SJCRH30 (cell line): ENCODE measurements at places on chromosomes 6 and 20. TPM values are rescaled to one million over a fixed set of nuclear protein-coding genes. Genes with fewer than 3 reads are reported as not detected.

- peak overlapping the region; percentile 79 for H3K27ac ChIP-seq
- H3K4me3 ChIP-seq: peak overlapping the region; percentile 67
- no peaks in the 10 kb centered on the region for H3K36me3 ChIP-seq
- DNase-seq: no peak
These were observed 654 bp downstream of the TMEM14C start for GRCh38 chr6:10723567-10723881.

- H3K27me3 ChIP-seq: no peaks in the 10 kb centered on the region
- H3K4me1 ChIP-seq: no peaks in the 10 kb centered on the region
- H3K36me3 ChIP-seq: no peaks in the 10 kb centered on the region
- DNase-seq: no peak
These were observed 12.7 kb downstream of the CGA start for GRCh38 chr6:87082160-87082721.

Gene EPHA7
- total RNA-seq: 75.3 and 89.0 TPM in 2 replicates

DNA sequence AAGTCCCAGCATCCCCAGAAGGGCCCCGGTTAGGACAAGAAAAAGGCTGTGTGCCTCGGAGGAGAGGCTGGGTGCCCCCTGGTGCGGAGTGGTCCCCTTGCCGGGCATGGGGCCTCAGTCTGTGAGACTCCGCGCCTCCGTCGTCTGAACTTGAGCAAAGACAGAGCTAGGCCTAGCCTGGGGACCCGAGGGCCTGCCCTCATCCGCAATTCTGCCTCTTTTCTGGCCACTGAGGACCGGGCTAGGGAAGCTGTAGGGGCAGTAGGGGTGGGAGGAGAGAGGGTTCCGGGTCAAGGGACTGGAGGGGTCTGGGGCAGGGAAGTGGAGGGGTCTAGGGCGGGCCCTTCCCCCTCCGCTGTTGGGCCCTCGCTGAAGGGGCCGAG, 550 bp upstream of the HSPA12B start:
- DNase-seq: no peak
- no peaks in the 10 kb centered on the region for H3K36me3 ChIP-seq
- H3K4me3 ChIP-seq: no peak overlapping the region
- H3K27ac ChIP-seq: no peak overlapping the region
- H3K4me1 ChIP-seq: peaks cover 4% of the 10 kb centered on the region; the same call in 1 of the 2 replicates

DNA sequence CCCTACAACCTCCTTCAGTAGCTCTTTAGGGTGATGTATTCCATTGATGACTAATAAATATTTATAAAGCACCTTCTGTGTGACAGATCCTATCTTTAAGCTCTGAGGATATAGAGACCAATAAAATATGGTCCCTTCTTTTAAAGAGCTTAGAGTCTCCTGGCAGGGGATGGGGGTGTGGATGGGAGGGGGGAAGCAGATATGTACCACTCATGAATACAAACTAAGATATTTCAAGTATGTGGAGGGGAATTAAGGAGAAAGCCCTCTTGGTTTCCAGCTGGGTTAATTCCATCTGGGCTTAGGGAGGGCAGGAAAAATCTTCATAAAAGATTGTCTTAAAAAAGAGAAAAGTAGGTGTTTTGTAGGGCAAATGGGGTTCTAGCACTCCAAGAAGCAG, 21.6 kb upstream of the FBXO9 start:
- no peak for DNase-seq
- peaks cover 22% of the 10 kb centered on the region for H3K4me1 ChIP-seq
- no peak overlapping the region for H3K4me3 ChIP-seq
- peak overlapping the region; percentile 71 for H3K27ac ChIP-seq
- no peaks in the 10 kb centered on the region for H3K36me3 ChIP-seq

DNA sequence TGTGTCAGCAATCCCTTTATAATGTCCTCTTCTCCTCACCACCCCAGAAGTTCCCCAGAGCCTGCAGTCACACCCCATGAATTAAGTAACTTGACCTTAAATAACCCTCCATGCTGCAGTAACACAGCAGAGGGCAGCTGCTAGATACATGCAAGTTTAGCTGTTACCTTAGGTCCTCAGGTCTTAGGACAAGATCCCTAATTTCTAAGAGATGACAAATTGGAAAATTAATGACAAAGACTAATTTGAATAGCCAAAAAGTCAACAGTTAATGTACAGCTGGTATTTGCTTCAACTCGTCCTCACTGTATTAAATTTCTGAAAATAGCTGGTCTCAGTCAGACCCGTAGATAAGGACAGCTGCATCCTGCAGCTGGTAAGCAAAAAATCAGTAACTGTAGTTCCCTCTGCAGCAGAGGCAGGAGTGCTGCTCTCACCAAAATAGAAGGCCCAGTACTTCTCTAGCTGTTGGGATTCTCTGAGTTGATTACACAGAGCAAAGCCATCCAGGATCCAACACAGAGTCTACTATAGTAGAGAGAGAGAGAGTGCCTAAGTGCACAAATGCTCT, 62.4 kb downstream of the TNFRSF21 start:
- peaks cover 39% of the 10 kb centered on the region for H3K4me1 ChIP-seq
- peaks cover 2% of the 10 kb centered on the region; the same call in 1 of the 2 replicates for H3K36me3 ChIP-seq
- H3K27me3 ChIP-seq: no peaks in the 10 kb centered on the region
- peak overlapping the region; percentile 22; the same call in 1 of the 2 replicates for H3K4me3 ChIP-seq
- DNase-seq: peak; percentile 88

Gene PLEKHG1
- 13.6 and 13.8 TPM in 2 replicates for total RNA-seq

GRCh38 chr20:58251979-58252591, 23.6 kb upstream of the ANKRD60 start:
- H3K27ac ChIP-seq: no peak overlapping the region
- H3K4me3 ChIP-seq: no peak overlapping the region
- DNase-seq: no peak
- H3K36me3 ChIP-seq: peaks cover 9% of the 10 kb centered on the region; the same call in 1 of the 2 replicates
- H3K4me1 ChIP-seq: no peaks in the 10 kb centered on the region
- H3K27me3 ChIP-seq: no peaks in the 10 kb centered on the region

Gene PRSS35
- not detected in 2 replicates for total RNA-seq

Gene SLC35F1
- total RNA-seq: 0.79 and 1.2 TPM in 2 replicates

DNA sequence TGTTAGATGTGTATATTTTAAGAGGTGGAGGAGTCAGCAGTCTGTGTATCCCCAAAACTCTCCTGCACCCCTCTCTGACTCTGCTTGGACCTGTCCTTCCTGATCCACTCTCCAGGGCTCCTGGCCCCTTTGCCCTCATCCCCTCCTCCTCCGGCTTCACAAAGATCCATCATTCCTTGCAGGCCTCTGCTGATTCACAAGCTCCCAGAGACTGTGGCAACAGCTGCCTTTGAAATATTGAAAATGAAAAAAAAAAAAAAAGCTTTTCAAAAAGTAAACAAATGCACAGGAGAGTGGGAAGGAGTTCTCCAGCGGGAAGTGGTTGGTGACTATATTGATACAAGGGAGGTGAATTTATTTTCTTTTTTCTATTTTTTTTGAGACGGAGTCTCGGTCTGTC, 330.2 kb upstream of the SULF2 start:
- DNase-seq: peak; percentile 57
- H3K36me3 ChIP-seq: no peaks in the 10 kb centered on the region
- no peaks in the 10 kb centered on the region for H3K27me3 ChIP-seq
- H3K4me3 ChIP-seq: no peak overlapping the region
- peaks cover 32% of the 10 kb centered on the region for H3K4me1 ChIP-seq

GRCh38 chr20:1462834-1463233, 3.8 kb downstream of the NSFL1C start:
- H3K27me3 ChIP-seq: no peaks in the 10 kb centered on the region
- no peak for DNase-seq
- H3K27ac ChIP-seq: no peak overlapping the region
- H3K36me3 ChIP-seq: peaks cover 40% of the 10 kb centered on the region
- peaks cover 2% of the 10 kb centered on the region; the same call in 1 of the 2 replicates for H3K4me1 ChIP-seq

GRCh38 chr6:83008626-83009025, 57.0 kb downstream of the UBE3D start:
- no peaks in the 10 kb centered on the region for H3K4me1 ChIP-seq
- H3K36me3 ChIP-seq: 0 out of 2 replicates have a peak, but pooled peaks cover 6% of the 10 kb centered on the region
- no peaks in the 10 kb centered on the region for H3K27me3 ChIP-seq
- no peak overlapping the region for H3K27ac ChIP-seq
- DNase-seq: no peak

GRCh38 chr20:12237772-12238171, 320.1 kb downstream of the BTBD3 start:
- no peaks in the 10 kb centered on the region for H3K4me1 ChIP-seq
- no peaks in the 10 kb centered on the region for H3K27me3 ChIP-seq
- H3K36me3 ChIP-seq: no peaks in the 10 kb centered on the region
- DNase-seq: no peak
- no peak overlapping the region for H3K27ac ChIP-seq
